Activated B cell treated with CpG ODN at 0.5 μM for 24 hours (primary cell): ENCODE measurements at places on chromosomes 5 and 9.

DNA sequence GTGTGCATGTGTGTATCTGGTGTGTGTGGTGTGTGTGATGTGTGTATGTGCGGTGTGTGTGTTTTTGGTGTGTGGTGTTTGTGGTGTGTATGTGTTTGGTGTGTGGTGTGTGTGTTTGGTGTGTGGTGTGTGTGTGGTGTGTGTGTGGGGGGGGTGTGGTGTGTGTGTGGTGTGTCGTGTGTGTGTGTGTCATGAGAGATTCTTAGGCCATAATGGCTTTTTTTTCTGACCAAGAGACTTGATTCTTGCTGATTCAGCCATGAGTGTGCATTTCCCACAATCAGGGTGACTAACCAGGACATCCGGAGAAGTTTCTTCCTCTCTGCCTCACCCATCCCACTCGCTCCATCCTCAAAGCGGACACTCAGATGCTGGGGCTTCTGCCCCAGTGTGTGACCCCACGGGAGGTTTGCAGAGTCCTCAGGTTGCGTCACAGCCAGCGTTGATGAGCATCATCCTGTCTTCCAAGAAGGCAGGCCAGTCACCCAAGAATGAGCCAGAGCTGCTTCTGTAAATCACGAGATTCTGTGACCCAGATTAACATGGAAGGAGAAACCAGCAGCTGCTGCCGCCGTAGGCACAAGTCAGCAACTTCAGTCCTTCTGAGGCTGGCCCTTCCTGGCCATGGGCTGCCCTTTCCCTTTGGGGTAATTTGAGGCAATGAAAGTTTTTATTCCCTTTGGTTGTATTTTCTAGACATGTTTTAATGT is 12.5 kb upstream of the CTSL start:
- no peak for DNase-seq

DNA sequence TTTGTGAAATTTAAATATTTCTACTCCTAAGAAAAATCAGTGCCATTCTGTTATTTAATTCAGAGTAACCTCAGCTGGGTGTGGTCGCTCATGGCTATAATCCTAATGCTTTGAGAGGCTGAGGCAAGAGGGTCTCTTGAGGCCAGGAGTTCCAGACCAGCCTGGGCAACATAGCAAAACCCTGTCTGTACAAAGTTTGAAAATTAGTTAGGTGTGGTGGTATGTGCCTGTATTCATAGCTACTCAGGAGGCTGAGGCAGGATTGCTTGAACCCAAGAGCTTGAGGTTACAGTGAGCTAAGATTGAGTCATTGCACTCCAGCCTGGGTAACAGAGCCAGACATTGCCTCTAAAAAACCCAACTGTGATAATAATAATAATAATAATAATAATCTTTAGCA is 44.8 kb upstream of the CNTLN start:
- DNase-seq, result no peak

DNA sequence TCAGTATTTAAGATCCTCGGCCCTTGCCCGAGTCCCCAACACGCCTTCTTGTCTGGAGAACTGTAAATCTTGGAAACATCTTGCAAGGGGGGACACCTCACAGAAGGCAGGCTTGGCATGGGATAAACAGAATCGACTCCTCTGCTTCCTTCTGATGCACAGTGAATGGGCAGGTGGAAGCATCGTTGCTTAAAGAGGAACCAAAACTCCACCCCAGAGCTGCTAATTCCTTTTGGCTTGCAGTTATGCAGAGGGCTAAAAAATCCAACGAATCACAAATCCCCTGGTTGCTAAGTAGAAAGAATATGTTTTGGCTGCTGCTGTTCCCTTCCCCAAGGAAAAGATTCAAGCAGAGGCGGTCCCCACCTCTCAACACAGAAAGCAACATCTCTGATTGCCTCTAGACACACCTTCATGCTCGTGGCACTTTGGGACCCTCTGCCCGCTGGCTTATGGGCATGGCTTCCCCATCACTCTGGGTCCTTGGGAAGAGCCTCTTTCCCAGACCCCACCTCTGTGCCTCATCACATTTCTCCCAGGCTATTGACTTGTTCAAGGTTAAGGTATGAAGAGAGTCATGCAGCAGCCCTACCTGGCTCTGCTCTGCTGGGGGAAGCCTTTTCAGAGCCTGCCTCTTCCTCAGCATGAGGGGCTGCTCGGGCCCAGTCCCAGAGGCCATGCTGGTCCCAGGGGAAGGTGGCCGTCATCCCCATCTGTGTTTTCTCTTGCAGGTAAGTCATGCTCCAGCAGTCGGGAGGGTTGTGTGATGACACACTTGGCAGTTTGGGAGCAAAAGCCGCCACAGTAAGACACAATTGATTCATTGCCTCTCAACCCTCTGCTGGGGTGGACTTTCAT is 137.1 kb downstream of the KCNIP1 start:
- no peak for DNase-seq

- DNase-seq, result no peak
These were observed 218.1 kb downstream of the TRIM32 start for GRCh38 chr9:116905171-116905588.

DNA sequence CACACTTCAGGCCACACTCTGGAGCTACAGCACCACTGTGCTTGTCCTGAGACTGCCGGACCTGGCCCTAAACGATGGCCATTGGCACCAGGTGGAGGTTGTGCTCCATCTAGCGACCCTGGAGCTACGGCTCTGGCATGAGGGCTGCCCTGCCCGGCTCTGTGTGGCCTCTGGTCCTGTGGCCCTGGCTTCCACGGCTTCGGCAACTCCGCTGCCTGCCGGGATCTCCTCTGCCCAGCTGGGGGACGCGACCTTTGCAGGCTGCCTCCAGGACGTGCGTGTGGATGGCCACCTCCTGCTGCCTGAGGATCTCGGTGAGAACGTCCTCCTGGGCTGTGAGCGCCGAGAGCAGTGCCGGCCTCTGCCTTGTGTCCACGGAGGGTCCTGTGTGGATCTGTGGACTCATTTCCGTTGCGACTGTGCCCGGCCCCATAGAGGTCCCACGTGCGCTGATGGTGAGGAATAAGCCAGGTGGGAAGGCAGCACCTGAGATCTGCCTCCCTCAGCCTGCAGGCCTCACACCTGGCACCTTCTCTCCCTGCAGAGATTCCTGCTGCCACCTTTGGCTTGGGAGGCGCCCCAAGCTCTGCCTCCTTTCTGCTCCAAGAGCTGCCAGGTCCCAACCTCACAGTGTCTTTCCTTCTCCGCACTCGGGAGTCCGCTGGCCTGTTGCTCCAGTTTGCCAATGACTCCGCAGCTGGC is 14.7 kb downstream of the CRB2 start:
- DNase-seq, result no peak

GRCh38 chr9:660227-660626 is 181.3 kb upstream of the DMRT1 start:
- no peak for DNase-seq

- no peak for DNase-seq
These were observed 17.8 kb downstream of the LRRC8A start for GRCh38 chr9:128899566-128900322.

DNA sequence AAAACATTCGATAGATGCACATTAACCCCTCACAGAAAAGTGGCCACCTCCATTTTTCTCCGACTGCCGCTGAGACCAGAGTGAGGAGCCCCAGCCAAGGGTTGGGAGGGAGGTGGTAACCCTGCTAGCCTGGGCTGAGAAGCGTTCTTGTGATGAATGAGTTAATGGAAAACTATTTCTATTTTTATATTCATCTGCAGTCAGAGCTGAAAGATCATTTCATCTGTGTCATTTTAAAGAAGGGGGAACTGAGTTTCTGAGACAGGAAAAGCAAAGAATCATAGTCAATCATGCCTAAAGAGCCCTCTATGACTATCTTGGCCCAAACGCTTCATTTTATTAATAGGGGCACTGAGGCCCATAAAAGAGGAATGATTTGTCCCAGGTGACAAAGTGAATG is 229.5 kb downstream of the PAPPA start:
- no peak for DNase-seq

GRCh38 chr9:121185774-121186403 is 15.8 kb downstream of the RAB14 start:
- no peak for DNase-seq

DNA sequence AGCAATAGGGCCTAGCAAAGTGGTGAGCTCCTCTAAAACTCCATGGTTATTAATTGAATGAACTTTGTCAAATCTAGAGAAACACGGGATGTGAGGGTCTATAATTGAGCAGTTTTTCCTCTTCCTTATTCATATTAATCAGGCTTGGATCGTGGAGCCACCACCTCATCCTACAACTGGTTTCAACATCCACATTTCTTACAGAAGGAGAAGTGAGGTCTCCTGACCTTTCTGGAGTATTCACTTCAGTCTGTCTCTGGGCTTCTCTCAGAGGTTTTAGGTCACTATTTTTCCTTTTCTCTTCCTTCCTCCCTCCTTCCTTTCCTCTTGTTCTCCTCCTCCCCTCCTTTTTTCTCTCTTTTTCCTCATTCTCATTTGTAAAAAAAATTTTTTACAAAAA is 177.3 kb upstream of the ACTBL2 start:
- no peak for DNase-seq

DNA sequence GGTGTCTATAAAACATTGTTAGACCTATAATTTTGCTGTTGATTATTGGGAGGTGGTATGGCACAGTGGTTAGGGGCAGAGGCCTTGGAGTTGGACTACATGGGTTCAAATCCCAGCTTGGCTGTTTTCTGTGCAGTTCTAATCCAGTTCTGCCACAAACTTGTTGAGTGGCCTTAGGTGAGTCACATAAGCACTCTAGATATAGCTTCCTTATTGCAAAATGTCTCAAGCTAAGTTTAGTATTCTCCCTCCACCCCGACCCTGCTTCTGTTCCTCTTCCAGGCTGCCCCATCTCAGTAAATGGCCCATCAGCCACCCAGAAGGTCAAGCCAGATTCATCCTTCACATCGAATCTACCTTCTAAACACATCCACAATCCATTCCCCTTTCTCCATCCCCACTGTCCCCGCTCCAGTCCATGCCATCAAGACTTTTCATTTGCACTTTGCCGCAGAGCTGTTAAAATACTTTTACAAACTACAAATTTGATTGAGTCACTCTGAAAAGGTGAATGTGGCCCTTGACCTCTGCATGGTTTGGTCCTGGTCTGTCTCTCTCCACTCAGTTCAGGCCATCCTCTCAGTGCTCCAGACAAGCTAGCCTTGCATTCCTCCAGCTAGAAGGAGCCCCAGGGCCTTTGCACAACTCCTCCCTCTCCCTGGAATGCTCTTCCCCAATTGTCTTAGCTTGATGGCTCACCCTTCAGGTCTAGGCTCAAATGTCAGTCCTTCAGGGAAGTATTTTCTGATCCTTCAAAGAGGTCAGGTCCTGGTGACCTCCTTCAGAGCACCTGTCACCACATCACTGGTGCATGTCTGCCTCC is 10.0 kb upstream of the HDHD3 start:
- DNase-seq, result no peak

DNA sequence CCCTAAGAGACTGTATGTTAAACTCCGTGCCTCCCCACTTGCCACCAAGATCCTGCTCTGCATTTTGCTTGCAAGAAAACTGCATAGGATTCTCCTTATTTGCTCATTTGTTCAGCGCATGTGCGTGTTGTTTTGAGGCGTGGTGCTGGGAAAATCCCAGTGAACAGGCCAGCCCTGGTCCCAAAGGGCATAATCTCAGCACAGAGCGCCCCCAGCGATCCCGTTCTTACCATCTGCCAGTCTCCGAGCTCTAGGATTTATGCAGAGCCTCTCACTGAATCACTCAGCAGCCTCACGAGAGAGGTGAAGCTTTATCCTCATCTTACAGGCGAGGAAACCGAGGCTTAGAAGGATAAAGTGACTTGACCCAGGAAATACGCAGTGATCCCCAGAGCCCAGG is 11.5 kb downstream of the PRRX2 start:
- no peak for DNase-seq

DNA sequence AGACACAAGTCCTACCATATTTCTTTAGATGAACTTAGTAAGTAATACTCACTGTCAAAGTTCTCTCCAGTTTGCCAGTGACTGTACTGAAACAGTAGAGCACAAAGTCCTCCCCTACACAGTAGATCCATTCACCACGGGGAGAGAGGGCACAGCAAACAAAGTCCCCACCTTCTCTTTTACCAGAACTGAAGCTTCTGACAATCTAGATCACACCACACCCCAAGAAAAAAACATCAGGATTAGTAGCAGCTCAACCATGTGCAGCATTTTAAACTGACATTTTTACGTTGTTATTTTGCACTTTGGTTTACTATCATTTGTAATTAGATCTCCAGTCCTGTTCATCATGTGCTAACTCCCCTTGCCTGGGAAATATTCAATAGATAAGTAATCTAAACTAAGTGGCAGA is 23.0 kb downstream of the DNAJA1 start:
- no peak for DNase-seq

DNA sequence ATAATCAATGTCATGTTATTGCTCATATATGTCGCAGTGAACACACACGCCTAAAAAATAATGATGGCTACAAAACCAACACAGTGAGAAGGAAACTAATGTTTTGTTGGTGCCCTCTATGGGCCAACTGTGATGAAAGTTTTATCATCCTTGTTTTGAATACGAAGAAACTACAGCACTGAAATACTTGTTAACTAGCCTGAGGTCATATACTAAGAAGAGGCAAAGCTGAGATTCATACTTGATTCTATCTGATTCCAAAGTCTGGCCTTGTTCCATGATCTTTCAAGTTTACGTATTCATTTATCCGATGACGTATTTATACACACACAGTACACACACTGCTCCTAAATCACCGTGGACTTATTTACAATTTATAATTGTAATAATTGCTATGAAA is 16.1 kb upstream of the DRD1 start:
- no peak for DNase-seq

- DNase-seq, result no peak
These were observed 79.3 kb downstream of the PTPN3 start for GRCh38 chr9:109418827-109419226.

DNA sequence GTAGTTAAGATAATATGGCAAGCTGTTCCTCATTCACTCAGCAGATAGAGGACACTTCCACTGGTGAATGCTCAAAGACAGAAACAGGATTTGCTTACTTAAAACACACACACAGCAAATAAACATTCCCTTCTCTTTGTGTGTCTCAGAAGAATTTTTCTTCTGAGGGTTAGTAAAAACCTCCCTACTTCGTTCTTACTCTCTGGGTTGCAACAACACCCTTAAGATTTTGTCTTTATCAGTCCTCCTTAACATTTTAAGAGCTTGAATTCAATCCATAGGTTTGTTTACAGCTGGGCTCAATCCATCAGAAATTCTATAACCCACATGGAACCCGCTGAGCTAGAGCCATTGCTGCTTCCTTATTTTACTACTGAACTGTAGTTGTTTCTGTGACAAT is 237.4 kb upstream of the PIK3R1 start:
- no peak for DNase-seq

GRCh38 chr9:100759215-100759614 is 181.3 kb downstream of the CAVIN4 start:
- DNase-seq, result no peak

GRCh38 chr5:80759866-80760577 is 105.2 kb upstream of the DHFR start:
- no peak for DNase-seq
